ENCODE measurements at places on chromosomes 4 and X.

DNA sequence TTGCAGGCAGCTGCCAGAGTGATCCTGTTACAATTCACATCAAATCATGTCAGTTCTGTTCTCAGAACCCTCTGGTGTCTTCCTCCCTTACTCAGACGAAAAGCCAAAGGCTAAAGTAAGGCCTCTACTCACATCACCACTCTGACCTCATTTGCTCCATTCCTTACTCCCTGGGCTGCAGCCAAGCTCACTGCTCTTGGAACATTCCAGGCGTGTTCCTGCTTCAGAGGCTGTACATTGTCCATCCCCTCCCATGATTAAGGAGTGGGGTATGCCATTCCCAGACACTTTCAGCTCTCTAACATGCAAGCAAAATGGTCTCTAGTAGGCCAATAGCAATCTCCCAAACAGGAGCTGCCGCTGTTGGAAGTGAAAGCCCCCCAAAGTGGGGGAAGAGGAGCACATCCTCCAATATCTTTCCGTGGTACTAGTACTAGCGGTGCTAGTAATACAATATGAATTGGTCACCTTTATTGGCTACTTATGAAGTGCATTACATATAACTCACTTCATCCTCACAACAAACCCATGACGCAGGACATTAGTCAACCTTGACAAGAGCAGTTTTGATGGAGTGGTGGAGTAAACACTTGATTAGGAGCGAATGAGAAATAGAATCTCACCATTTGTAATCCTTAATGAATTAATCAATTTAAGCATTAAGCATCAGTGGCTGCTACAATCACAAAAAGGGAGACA, 15.0 kb downstream of the GAB3 start:
- no peak for DNase-seq

DNA sequence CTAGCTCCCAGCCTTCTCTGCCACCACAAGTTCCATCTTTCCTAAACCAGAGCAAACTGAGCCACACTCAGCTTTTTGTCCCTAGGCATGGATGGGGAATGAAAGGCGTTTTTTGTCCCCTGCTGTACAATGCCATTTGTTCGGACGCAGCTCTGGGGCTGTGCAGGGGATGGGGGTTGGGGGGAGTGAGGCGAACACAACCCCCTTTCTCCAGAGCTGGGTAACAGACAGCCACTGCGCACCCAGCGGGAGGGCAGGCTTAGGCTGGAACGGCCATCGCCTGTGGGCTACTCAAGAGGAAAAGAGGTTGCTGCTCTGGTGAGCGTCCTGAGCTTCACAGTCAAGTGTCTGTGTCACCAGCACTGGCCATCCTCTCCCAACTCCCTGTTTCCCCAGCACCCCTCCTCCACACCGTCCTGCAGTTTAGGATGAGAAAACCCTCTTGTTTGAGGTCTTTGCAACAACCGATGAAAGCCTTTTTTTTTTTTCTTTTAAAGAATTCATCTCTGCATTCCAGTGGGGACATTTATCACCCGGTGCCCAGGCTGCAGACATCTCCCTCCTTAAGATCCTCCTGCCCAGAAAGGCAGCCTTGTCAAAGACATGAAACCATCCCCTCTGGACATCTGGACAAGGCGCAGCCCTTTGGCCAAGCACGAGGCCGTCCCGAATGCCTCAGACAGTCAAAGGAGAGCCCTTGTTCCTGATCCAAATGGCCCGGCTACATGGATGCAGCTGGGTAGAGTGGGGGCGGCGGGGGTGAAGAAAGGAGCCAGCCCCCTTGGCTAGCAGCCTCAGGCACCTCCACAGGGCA, 419.6 kb downstream of the BCOR start:
- no peak for DNase-seq

- DNase-seq = no peak
Observed at GRCh38 chr4:159048166-159048886, 54.6 kb upstream of the RAPGEF2 start.

DNA sequence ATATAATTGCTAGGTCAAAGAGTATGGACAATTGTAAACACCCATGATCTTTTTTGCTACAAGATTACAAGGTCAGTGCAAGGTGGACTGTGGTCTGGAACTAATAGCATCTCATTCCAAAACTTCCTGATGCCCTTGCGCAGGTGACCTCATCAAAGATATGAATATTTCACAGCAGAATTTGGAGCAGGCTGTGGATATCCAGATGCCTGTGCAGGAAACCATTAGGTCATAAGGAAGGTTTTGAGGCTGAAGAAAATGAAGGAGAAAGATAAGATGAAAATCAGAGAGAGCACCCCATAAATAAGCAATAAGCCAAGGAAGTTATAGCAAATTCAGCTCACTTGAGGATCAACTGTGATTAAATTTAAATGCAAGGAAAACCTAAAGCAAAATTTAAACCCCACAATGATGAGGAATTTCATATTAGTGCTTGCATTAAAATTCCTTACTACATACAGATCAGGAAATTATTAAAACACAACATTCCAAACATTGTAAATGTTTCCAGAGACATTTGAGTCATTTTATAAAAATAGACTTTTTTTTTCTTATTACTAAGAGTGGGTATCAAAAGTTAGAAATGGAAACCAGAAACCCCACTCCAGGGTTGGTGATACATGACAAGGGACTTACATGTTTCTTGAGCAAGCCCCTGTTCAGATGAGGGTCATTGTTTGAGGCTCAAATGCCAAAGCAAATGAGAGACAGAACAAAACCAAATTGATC, 100.7 kb upstream of the FAM9C start:
- no peak for DNase-seq

DNA sequence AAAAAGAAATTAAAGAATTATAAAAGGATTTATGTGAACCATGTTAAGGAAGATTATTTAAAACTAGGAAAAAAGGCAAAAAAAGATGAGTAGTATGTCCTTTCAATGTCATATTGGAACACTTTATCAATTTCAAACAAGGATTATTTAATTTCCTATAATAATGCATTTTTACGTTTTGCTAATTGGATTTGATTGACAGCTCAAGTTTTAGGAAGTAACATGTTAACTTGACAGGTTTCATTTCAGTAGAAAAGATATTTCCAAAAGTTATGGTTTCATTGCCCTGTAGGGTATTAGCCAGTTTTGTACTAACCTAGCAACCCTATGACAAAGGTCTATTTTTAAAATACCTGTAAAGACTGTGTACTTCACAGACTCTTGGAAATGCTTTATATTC, 379.6 kb upstream of the ZFP42 start:
- no peak for DNase-seq

DNA sequence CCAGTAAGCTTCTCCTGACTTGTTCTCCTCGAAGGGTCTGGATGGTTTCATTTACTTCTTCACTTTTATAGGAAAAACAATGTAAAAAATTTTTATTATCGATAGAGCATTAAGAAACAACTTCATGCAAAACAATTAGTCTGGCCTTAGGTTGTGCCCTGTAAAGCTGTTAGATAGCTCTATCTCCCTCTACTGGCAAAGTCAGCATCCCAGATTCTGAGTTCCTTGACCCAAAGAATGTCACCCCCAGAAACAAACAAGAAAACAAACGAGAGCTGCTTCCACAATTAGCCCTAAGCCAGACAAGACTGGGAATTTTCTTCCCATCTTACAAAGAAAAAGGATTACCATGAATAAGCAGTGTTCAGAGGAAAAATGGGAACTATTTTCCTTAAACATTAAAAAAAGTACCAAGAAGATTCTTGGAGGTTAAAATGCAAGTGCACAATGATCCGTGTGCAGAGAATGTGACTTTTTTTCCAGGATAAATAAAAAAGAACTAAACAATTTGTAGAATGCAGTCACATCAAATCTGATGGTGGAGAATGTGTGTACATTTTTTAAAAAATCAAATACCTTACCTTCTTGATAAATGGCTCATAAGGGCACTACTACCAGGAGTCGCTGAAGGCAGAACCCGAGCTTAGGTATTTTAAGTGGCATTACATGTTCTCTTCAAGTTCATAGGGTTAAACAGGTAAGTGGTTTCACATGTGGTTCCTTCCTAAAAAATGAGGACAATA, 293.2 kb downstream of the FBXO8 start:
- no peak for DNase-seq

- DNase-seq = no peak
Observed at GRCh38 chr4:3797831-3798790, 31.9 kb downstream of the ADRA2C start.

- no peak for DNase-seq
Observed at GRCh38 chrX:115017455-115017854, at the start of gene IL13RA2. Gene IL13RA2, minus strand, starts transcription at chrX:115017616. Its CDS starts 347 bp downstream, at chrX:115017269.

DNA sequence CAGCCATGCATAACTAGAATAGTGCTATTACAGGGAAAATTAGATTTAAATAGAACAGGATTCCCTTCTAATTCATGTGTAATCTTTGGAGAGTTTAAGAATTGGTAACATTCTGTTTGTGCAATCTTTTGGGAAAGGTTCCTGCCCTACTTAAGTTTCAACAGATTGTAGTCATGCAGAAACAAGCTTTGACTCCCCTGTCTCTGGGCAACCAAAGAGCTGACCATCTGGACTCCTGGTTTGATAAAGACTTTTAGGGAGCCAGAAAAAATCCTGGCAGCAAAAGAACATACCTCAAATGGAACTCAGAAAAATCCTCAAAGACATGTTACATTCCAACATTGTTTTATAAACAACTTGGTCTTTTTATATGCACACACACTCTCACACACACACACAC, 191.1 kb upstream of the NEIL3 start:
- no peak for DNase-seq

- DNase-seq = no peak
Observed at GRCh38 chr4:89590128-89590527, 246.8 kb downstream of the SNCA start.

- DNase-seq = no peak
Observed at GRCh38 chr4:188372829-188373228, 233.6 kb downstream of the TRIML1 start.

GRCh38 chrX:10090319-10090718, 66.5 kb upstream of the CLCN4 start:
- no peak for DNase-seq

GRCh38 chrX:102712981-102713625, 855 bp downstream of the GPRASP2 start:
- no peak for DNase-seq

- no peak for DNase-seq
Observed at GRCh38 chr4:13865871-13866669, 238.5 kb upstream of the BOD1L1 start.

DNA sequence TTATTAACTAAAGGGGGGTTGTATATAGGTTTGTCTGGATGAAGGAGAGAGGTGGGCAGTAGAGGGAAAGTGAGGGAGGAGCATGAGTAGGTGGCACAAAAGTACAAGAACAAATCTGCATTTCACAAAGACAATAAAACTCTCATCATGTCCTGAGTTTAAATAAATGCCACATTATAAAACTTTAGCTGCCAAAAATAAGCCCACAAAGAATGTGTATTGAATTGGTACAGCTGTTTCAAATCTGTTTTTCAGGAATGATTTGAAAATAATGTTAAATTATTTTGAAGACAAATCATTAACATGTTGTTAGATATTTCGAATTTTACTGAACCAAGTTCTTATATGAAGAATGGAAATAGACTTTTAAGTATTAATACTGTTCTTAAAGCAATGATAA, 5.8 kb downstream of the CNKSR2 start:
- DNase-seq = no peak

- DNase-seq = no peak
Observed at GRCh38 chr4:8917868-8918783, 46.5 kb upstream of the HMX1 start.

DNA sequence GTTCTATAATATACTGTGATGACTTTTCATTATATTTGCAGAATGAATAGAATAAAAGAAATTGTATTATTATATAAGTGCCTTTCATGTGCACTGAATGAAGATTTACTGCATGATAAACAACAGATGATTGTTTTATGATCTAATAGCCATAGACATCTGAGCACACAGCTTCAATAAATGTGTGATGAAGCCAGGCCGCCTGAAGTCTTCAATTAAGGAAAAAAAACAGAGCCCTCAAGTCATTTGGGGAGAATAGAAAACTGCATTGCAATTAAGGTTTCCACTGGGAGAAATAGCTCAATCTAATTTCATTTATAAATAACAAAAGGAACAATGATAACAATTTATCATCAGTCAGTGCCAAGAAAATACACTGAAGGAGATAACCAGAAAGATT, 955.2 kb downstream of the FSTL5 start:
- DNase-seq = no peak

- no peak for DNase-seq
Observed at GRCh38 chr4:149790172-149790907, 25.3 kb downstream of the IQCM start.

- no peak for DNase-seq
Observed at GRCh38 chrX:39921838-39922237, 175.9 kb downstream of the BCOR start.

- DNase-seq = no peak
Observed at GRCh38 chrX:136210243-136210642, 41.0 kb downstream of the MAP7D3 start.

DNA sequence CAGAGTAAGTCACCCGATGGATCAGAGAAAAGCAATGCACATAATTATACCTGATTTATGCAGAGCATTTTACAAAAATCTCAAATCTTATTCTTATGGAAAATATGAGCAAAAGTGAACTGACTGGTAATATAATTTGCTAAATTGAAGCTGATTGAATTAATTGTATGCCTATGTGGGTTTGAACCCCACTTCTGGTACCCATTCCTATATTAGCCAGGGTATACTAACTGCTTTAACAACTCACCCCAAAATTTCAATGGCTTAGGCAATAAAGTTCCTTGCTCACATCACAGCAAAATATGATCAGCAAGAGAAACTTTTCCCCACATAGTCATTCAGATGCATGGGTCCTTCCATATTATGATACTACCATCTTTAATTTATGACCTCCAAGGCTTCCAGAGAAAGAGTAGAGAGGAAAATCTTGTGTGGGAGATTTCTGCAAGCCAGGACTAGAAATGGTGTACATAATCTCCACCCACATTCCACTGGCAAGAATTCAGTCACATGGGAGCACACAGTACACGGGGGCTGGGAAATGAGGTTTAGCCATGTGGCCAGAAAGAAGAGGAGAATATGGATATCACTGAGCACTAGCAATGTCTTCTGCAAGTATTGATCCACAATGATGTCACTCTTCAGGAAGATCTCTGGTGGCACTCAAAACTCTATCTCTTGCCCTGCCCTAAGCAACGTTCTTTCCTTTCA, 640.7 kb downstream of the BCOR start:
- DNase-seq = no peak

DNA sequence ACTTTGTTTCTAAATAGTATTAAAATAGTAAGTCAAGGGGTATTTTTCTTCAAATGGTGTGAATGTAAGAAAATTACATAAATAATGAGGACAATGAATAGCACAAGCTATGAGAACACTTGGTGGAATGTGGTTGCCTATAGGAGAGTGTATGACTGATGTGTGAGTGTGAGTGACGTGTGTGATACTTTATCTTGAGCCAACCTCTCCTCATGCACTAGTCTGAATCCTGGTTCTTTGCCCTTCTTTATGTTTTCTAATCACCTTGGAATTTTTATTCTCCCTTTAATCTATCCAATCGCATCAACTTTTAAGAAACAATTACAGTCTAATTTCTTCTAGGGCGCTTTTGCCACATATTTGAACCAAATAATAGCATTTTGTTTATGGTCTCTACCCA, 98.2 kb downstream of the YIPF7 start:
- no peak for DNase-seq

DNA sequence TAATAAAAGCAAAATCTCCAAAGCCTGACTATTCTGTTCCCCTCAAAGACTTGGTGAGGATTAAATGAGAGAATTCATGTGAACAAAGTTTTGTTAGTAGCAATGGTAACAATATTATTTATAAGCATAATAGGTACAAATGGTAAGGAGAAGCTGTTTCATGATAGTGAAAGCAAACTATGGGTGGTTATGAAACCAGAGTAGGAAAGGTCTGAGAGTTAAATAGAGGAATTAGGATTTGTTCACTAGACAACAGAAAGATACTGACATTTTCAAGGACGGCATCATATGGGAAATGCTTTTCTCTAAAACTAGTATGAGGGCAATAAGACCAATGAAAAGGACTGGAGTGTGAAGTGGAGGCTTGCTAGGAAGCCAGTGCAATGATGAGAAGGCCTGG, 128.6 kb upstream of the FTHL17 start:
- DNase-seq = no peak

All from activated gamma-delta T cell (primary cell).